ENCODE measurements at places on chromosomes 16 and 17. TPM values are rescaled to one million over a fixed set of nuclear protein-coding genes. Genes with fewer than 3 reads are reported as not detected.

The KRT32 gene
- not detected for total RNA-seq

The AGRP gene
- total RNA-seq, result not detected

The SPATA32 gene
- 0.21 TPM for total RNA-seq

The SRL gene
- not detected for total RNA-seq

The CCL13 gene
- not detected for total RNA-seq

The KRTAP1-5 gene
- total RNA-seq, result not detected

The CACNA1H gene
- total RNA-seq, result 10.3 TPM

The PDILT gene
- total RNA-seq, result not detected

The DNAAF8 gene
- total RNA-seq, result 0.46 TPM

The KCNJ18 gene
- not detected for total RNA-seq

Data from A549 treated with DMSO at 1 μM for 4 hours (cell line).